GM10248 (cell line): ENCODE measurements at places on chromosomes 1 and 21.

DNA sequence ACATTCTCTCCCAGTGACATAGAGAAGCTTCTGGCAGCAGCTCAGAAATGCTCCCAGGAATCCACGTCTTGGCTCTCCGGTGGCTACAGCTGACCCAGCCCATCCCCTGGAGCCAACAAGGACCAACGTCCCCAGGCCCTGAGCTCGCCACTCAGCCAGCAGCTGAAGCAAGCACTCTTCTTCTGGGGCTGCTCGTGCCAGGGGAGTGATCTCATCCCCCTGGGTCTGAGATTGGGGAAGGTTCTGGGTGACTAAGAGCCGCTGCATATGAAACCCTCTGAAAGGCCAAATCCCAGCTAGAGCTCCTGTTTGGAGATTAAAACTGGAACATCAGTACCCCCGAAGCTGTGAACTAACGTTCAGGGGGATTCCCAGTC is 487.9 kb downstream of the NPHP4 start:
- DNase-seq: no peak

GRCh38 chr1:80251591-80251990 is 1245.1 kb upstream of the ADGRL4 start:
- DNase-seq: no peak

DNA sequence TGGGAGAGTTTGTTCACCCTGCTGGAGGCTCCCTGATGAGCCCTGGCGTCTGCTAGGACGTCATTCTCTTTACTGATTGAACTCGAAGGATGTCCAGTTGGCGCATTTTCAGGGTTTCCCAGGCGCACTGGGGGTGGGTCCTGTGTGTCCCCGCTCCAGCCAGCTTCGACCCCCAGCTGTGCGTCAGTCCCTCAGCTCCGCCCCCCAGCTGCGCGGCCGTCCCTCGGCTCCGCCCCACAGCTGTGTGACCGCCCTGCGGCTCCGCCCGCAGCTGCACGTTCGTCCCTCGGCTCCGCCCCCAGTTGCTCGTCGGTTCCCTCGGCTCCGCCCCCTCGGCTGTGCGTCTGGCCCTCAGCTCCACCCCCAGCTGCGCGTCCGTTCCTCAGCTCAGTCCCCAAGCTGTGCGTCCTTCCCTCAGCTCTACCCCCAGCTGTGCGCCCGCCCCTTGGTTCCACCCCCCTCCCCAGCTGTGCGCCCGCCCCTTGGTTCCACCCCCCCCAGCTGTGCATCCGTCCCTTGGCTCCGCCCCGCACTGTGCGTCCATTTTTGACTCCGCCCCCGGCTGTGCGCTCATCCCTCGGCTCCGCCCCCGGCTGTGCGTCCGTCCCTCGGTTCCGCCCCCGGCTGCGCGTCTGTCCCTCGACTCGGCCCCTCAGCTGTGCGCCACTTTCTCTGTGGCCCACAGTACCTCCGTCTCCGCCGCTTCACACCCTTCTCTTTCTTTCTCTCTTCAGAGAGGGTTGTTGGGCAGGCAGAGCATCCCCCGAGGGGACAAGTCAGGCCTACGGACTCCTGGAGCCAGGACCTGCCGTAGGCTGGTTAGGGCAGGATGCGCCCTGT is 61.3 kb downstream of the FAAP20 start:
- DNase-seq: peak; percentile 95

GRCh38 chr1:21383785-21384401 is 56.0 kb upstream of the NBPF3 start:
- no peak for DNase-seq

- no peak for DNase-seq
These were observed 485.7 kb downstream of the NUF2 start for GRCh38 chr1:163807331-163808049.

DNA sequence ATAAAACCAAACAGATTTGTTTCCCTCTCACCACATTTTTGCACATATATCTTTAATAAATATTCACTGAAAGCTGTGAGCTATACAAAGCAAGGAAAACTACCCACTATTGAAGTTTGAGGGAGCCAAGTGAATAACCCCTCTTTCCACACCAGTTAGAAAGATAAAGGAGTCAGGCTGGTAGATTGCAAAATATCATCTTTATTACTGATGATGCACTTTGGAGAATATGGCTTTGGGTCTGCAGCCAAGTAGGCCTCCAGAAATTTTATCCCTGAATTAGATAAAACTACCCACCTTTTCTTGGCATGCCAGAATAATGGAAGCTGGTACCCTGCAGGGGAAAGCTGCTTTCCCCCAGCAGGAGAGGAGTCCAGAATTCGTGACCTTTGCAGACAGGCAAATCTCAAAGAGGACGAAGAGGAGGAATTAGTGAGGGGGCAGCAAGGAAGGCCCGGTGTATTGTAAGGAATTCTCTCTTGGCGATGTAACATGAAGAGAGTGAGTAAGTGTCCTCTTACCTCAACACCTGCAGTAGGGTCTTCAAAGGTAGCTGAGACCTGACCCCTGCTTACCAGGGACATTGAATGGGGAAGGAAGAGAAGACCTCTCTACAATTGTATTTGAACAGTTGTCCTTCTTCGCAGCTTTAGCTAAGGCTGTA is 84.7 kb downstream of the LRRC8D start:
- no peak for DNase-seq

DNA sequence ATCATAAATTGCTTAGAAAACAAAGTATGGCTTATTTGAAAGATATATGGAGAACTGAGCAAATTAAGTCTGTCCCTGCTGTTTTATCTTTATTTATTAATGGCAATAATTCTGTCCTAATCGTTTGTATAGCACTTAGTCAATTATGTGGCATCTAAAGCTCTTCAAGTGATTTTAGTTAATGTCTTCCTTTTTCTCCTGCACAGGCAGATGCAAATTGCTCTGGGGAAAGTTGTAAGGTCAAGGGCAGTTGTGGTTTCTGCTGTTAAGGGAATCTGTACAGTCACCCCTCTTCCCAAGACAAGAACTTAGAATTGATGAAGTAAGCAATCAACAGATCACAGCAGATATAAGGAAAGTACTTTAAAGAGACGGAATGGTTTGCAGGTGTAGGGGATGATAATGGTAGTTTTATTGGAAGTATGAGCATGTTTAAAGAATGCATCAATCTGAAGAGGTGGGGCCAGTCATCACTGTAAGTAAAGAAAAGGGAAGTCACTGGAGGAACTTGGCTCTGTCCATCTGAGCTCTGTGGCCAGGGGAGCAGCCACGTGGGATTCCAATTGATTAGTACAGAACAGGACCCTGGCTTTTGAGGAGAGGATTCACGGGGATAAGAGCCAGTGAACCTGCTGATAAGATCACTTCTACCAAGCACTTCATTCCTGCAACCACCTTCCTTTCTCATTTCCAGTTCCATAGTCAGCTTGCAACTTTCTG is 116.0 kb upstream of the KCNJ6 start:
- no peak for DNase-seq

GRCh38 chr1:172001288-172001687 is 160.0 kb downstream of the DNM3 start:
- no peak for DNase-seq

GRCh38 chr1:231334079-231334666 is 3.5 kb downstream of the EXOC8 start:
- peak; percentile 38 for DNase-seq

GRCh38 chr1:245039196-245039595 is 115.6 kb upstream of the KIF26B start:
- no peak for DNase-seq

DNA sequence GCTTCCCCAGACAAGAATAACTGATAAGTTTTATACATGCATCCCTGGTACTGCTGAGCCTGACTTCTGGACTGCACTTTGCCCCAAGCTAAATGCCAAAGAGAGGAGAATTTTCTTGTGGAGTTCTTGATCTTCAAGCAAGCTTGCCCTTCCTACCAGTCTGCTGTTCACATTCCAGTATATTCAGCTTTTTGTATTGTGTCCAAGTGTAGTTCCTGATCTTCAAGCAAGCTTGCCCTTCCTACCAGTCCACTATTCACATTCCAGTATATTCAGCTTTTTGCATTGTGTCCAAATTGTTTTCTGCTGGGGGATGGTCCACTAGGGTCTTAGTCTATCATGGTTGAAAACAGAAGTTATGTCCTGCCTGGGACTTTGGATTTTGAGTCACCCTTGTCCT is 894 bp upstream of the TSEN15 start:
- no peak for DNase-seq

GRCh38 chr1:174090471-174090870 is 68.3 kb upstream of the RC3H1 start:
- DNase-seq: no peak

DNA sequence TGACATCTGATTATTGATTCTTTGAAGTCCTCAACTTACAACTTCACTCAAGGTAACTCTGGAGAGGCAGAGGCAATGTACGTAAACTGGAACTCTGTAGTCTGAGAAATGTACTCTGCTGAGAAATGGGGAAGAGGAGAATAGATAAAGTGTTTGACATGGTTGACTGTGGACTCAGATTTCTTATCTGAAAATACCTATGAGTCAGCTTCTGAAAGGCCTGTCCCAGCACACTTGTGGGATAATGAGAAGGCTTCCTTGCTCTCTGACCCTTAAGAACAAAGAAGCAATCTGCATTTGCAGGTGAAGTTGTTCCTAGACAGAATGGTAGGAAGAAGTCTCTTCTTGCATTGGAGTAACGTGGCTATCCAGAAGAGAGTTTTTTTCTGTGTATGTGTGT is 1573.5 kb downstream of the BRINP3 start:
- DNase-seq: no peak

- no peak for DNase-seq
These were observed 158.1 kb downstream of the RUNX1 start for GRCh38 chr21:34890724-34891612.

- DNase-seq: no peak
These were observed 2.0 kb downstream of the RNASEL start for GRCh38 chr1:182587093-182587492.

DNA sequence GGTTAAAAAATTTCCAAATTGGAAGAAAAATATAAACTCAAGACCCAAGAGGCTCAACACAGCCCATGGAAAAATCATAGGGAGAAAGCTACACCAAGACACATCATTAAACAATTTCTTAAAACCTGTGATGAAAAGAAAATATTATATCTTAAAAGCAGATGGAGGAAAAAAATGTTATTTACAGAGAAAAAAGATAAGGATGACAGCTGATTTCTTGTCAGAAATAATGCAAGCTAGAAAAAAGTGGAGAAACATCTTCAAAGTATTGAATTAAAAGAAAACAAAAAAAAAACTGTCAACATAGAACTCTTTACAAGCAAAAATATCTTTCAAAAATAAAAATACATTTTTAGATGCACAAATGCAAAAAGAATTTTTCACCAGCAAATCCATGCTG is 930.5 kb downstream of the ADGRL2 start:
- DNase-seq: no peak

- no peak for DNase-seq
These were observed 125.9 kb upstream of the EDN2 start for GRCh38 chr1:41610361-41610760.

GRCh38 chr1:194755241-194755994 is 1569.0 kb upstream of the B3GALT2 start:
- no peak for DNase-seq

GRCh38 chr1:185813401-185813979 is 79.3 kb downstream of the HMCN1 start:
- no peak for DNase-seq

DNA sequence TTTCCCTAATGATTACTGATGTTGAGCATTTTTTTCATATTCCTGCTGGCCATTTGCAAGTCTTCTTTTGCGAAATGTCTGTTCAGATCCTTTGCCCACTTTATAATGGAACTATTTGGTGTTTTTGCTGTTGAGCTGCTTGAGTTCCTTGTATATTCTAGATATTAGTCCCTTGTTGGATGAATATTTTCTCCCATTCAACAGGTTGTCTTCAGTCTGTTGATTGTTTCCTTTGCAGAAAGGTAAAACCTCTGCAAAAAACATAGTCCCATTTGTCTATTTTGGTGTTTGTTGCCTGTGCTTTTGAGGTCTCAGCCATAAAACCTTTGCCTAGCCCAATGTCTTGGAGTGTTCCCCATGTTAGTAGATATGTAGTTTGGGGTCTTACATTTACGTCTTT is 78.0 kb upstream of the GUCA2B start:
- DNase-seq: no peak

DNA sequence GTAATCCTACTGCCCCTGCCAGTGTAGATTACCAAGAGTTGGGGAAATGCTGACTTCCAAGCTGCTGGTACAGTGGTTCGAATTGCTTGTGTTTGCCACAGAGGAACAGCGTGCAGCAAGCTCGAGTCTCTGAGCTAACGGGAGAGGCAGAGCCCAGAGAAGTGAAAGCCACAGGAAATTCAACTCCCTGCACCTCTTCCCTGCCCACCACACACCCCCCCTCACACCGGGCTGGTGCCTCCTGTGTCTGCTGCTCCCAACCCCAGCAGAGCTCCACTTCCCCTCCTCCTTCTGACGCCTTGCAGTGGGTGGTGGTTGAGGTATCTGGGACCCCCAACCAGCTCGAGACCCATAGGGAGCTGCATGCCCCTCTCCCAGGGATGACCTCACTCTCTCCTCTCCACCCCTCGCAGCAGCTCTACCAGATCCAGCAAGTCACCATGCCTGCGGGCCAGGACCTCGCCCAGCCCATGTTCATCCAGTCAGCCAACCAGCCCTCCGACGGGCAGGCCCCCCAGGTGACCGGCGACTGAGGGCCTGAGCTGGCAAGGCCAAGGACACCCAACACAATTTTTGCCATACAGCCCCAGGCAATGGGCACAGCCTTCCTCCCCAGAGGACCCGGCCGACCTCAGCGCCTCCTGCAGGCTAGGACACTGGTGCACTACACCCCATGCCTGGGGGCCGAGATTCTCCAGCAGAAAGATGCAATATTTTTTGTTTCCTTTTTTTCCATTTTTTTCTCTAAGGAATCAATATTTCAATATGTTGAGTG is 13.1 kb upstream of the KCNQ4 start:
- no peak for DNase-seq

DNA sequence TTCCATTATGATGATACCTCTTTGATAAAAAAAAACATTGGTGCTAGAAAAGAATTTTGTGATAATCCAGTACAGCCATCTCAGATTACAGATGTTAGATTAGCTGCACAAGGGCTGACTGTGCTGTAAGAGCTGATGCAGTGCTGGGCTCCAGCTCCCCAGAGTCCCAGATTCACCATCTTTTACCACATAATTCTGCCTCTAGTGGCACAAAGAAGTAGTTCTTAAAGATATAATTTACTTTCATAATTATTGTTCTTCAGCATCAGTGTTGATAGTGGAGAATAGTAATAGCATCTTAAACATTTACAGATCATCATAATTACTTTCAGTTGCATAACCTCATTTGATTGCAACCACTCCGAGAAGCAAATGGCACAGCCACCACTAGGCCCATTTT is 262.1 kb downstream of the BRINP2 start:
- DNase-seq: no peak

GRCh38 chr21:45259206-45259840 is 28.4 kb downstream of the POFUT2 start:
- DNase-seq: no peak

DNA sequence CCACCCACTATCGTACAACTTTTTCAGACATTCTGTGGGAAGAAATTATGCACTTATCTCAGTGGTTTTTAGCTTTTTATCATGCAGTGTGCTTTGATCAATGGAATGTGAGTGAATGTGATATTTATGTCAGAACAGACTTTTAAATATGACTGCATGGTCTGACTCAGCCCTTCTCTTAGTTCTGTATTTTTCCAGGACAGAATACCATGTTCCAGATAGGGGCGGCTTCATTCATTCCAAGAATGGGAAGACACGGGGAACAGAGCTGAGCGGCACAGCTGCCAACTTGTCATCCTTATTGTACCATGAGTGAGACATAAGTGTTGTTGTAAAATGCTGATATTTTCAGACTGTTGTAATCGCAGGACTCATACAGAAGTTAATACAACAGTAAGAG is 214.6 kb upstream of the NCAM2 start:
- DNase-seq: no peak
